NCI-H1105 (cell line): ENCODE measurements at places on chromosomes 5 and 9.

DNA sequence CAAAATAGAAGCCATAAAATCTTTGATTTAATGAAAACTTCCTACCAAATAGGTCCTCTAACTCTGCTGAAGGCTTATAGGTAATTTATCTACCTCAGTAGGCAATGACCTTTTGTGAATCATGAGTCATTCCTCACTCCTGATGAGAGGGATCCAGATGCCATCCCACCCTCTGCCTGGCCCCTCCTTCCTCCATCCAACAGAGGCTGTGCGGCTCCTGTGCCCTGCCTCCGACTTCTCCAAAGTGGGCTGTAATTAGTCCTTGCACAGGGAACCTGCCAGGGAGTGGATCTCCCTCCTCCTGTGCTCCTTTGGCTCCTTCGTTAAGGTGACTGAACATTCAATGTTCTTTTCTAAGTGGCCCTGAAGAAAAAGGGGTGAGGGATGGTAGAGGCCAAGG lies 213.9 kb upstream of the TBCA start:
- DNase-seq: no peak

GRCh38 chr9:81174023-81174422 lies 515.3 kb downstream of the TLE1 start:
- no peak for DNase-seq

- no peak for DNase-seq
Observed at GRCh38 chr5:129506086-129506485, 46.0 kb downstream of the ADAMTS19 start.

- no peak for DNase-seq
Observed at GRCh38 chr9:68923480-68923879, 90.4 kb downstream of the PRKACG start.
